ENCODE measurements at places on chromosomes 1 and 21.

GRCh38 chr1:39094685-39095084 lies 68.5 kb downstream of the NDUFS5 start:
- DNase-seq = no peak

- DNase-seq = no peak
These were observed 4.3 kb upstream of the KIF14 start for GRCh38 chr1:200624679-200625335.

DNA sequence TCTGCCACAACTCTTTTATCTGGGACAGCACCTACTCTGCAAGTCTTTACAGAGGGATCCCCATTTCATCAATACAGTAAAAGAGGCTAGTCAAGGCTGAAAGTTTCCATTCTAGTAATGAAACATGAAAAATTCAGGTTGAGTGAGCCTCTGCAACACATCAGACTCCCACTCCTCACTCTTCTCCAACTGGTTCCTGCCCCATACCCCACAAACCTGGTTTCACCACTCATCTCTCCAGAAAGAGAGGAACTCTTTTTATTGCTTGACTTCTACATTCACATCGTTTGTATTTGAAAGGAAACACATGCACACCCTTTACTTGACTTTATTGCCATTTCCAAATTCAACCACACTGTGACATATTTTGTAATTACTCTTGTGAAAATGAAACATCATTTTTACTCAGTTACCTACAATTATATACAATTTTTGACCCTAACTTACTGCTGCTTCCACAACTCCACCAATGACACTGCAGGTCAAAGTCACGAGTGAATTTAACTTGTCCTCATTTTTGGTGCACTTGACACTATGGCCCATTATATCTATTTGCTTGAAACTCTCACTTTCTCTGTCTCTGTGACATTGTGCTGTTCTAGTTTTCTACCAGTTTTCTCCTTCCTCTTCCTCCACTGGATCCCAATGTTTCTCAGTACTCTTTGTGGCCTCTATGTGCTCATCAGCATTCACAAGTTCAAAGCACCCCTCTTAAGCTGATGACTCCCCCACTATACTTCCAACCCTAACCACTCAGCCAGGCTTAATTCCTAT lies 8.0 kb downstream of the STX6 start:
- DNase-seq = no peak

GRCh38 chr1:111214074-111214801 lies 13.3 kb upstream of the CHI3L2 start:
- no peak for DNase-seq

DNA sequence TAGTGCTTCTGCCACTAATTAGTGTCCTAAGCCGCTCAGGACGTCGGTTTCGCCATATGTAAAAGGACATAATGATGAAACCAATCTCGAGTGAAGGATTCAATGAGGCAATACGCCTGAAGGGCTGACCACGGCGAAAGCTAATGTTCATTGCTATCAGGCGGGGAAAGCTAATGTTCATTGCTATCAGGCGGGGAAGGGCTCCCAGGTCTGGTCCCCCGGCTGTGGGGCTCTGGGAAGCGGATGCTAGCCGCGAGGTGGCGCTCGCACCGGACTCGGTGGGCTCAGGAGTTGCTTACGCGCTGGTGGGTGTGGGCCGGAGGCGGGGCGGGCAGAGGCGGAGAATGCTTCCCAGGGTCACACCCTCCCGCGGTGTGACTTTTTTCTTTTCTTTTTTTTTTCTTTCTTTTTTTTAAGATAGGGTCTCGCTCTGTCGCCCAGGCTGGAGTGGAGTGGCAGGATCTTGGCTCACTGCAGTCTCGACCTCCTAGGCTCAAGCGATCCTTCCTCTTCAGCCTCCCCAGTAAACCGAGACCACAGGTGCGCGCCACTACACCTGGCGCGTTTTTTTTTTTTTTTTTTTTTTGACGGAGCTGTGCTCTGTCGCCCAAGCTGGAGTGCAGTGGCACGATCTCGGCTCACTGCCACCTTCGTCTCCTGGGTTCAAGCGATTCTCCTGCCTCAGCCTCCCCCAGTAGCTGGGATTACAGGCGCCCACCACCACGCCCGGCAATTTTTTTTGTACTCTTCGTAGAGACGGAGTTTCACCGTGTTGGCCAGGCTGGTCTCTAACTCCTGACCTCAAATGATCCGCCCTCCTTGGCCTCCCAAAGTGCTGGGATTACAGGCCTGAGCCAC lies 1.1 kb upstream of the PEAR1 start:
- peak; percentile 83 for DNase-seq
